ENCODE measurements at places on chromosomes 1 and 21. TPM values are rescaled to one million over a fixed set of nuclear protein-coding genes. Genes with fewer than 3 reads are reported as not detected.

The POGK gene
- 39.1 TPM for total RNA-seq

The NPPA gene
- total RNA-seq: not detected

The ADAMTS5 gene
- 0.15 TPM for total RNA-seq

The ASCL5 gene
- not detected for total RNA-seq

The TNFAIP8L2 gene
- total RNA-seq: not detected

The RAB25 gene
- not detected for total RNA-seq

The OR2T33 gene
- 0.32 TPM for total RNA-seq
